ENCODE measurements at places on chromosomes 2 and 18. TPM values are rescaled to one million over a fixed set of nuclear protein-coding genes. Genes with fewer than 3 reads are reported as not detected.
A peak's percentile ranks its signal among the peaks of the same experiment; 100 is the strongest.

DNA sequence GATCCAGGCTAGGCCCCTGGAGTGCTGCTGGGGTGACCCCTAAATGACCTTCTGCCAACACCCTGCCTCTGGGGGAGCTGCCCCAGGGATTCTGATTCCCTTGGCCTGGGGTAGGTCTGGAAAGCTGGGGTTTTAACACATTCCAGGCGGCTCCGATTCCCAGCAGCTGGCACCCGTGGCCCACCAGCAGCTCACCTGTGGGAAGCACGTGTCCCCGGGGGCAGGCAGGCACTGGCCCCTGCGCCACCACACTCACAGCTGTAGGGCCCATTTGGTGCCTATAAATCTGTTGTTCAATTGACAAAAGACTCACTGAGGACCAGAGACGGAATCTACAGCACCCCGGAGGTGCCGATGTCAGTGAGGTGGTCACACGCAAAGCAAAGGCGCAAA lies 4.1 kb upstream of the KLHL30 start:
- DNase-seq: no peak
- no peaks in the 10 kb centered on the region for H3K36me3 ChIP-seq
- H3K27ac ChIP-seq: no peak overlapping the region
- H3K4me1 ChIP-seq: peaks cover 5% of the 10 kb centered on the region
- no peak overlapping the region for H3K4me3 ChIP-seq

DNA sequence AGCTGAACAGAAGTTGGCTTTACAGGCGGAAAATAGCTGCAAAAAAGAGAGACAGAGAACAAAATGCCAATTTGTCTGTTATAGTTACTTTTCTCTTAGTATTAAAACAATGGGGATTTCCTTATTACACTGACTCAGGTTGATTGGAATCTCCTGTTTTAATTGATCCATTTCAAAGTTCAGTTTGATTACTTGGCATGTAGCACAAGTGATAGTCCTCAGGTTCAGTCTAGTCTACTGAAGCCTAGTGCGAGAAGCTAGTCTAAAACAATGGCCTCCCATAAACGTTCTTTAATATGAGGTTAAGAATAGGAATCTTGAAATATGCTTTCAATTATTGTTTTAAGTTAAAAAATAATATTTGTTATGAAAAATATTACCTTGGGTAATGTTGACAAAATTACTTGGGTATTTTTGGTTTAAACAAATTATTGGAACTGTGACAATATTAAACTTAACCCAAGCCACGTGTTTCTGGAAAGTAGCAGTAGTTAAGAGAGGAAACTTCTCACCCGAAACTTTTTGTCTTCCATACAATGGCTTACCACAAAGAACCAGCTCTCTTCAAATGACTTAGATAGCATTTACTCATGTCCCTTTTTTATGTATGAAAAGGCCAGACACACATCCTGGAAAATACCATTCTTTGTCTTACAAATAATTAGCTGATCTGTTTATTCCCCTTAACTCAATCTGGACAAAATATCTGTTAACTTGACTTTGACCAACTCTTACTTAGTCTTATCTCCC lies 1326.2 kb upstream of the TMEFF2 start:
- no peaks in the 10 kb centered on the region for H3K36me3 ChIP-seq
- no peak for DNase-seq
- no peaks in the 10 kb centered on the region for H3K4me1 ChIP-seq
- H3K27ac ChIP-seq: no peak overlapping the region
- H3K4me3 ChIP-seq: no peak overlapping the region

DNA sequence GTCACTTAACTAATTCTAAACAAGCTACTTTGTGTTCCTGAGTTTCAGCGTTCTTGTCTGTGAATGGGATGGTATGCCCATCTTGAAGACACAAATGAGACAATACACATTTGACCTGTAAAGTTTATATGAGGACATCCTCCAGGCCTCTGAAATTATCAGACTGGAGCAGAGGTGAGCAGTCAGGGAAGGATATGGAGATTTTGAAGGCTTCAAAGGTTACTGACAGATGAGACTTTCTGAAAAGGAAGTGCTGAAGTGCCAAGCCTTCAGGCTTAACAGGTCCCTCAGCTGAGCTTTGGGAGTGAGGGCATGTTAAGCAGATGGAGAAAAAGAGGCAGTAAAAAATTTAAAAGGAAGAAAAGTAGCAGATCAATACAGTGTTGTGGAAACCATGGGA lies 110.9 kb upstream of the FOSL2 start:
- no peak overlapping the region for H3K27ac ChIP-seq
- H3K36me3 ChIP-seq: peaks cover 15% of the 10 kb centered on the region
- peaks cover 6% of the 10 kb centered on the region for H3K4me1 ChIP-seq

GRCh38 chr2:196927376-196928225 lies 1.1 kb upstream of the PGAP1 start:
- no peaks in the 10 kb centered on the region for H3K36me3 ChIP-seq
- peak overlapping the region; percentile 97 for H3K27ac ChIP-seq
- peaks cover 37% of the 10 kb centered on the region for H3K4me1 ChIP-seq
- peaks cover 3% of the 10 kb centered on the region for H3K27me3 ChIP-seq

M1AP gene
- not detected for polyA plus RNA-seq
